ENCODE measurements at places on chromosomes 7 and 10.

DNA sequence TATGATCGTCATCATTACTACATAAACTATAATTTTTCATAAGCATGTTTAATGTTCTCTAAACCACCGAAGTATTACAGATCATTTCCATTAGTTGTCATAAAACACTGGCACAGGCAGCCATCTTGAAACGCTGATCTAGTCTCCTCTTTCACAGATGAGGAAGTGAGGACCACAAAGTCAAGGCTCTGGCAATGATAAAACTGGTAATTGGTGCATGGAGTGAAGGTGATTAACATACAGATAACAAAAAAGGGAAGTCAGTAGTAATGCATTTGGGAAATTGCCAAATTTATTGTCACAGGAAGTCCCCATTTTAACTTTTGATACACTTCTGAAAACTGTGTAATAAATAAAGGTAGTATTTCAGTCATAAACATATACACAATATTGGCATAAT, 49.3 kb downstream of the FBXL13 start:
- no peak for DNase-seq

DNA sequence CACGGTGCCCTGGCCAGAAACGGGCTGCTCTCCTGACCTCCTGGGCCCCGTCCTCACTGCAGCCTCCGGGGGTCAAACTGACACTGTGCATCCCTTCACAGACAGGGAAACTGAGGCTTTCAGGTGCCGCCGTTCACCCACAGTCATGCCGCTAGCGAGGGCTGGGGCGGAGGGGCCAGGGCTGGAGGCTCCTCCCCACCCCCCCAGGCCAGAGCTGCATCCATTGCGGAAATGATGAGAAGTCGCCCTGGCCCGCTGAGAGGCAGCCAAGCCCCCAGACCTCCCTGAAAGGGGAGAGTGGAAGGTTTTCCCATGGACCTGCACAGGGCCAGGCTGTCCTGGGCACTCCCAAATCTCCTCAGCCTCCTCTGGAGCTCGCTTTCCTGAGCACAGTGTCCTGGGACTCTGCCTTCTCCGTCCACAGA, 16.5 kb upstream of the INPP5A start:
- no peak for DNase-seq

- DNase-seq, result no peak
These were observed 80.7 kb downstream of the CUX1 start for GRCh38 chr7:101898106-101898505.

DNA sequence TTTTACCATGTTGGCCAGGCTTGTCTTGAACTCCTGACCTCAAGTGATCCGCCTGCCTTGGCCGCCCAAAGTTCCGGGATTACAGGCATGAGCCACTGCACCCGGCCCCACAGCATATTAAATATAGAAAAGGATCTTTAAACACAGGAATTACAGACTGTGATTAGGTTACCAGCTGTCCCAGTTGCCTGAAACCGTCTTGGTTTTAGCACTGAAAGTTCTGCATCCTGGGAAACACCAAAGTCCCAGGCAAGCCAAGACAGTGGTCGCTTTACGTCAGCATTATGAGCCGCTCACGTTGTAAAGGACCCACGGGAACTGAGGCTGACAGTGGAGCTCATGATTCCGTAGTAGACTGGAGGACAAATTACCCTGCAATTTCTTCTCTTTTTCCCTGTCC, 69.0 kb upstream of the FAM180A start:
- no peak for DNase-seq

- DNase-seq, result no peak
These were observed 424.8 kb downstream of the KIF20B start for GRCh38 chr10:90126256-90126595.

GRCh38 chr7:24820730-24821044, 63.4 kb upstream of the GSDME start:
- DNase-seq, result no peak

DNA sequence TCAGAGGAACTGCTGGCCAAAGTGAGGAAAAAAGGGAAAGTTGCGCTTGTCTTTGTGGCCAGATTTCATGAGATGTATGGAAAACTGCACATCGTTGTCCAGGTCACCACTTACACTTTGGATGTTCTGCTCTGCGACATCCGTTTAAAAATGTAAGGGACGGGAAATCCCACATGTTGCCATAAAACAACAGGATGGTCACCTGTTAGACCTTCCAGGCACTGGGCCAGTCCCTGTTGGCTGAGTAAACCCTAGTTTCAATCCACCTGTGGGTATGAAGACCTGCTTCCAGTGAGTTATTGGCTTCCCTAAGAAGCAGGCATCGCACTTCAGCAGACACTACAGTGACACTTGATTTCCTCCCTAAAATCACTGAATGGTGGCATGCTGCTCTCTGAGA, 2.7 kb upstream of the STAMBPL1 start:
- DNase-seq, result no peak

DNA sequence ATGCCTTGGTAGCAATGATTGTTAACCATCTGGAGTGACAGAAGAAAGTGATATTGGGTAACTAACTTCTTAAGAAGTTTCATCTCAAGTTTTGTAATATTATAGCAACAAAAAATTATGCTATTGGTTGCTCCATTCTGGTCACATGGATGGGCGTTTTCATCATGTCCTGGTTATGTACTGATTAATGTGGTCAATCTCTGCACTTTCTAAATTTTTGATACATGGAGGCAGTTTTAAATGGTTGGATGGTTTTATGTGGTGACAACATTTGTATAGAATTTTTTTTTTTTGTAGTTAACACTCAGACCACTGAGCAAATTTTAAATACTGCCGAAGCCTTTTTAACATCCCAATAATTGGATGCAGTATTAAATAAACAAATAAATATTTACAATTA, 55.2 kb upstream of the CCAR1 start:
- DNase-seq, result no peak

All from stimulated activated CD8-positive, alpha-beta memory T cell treated with anti-CD3 and anti-CD28 coated beads, Interleukin-7, amount 100 ng/mL, for 1 hour (primary cell).